ENCODE measurements at places on chromosomes 12 and 14.
A peak's percentile ranks its signal among the peaks of the same experiment; 100 is the strongest.

DNA sequence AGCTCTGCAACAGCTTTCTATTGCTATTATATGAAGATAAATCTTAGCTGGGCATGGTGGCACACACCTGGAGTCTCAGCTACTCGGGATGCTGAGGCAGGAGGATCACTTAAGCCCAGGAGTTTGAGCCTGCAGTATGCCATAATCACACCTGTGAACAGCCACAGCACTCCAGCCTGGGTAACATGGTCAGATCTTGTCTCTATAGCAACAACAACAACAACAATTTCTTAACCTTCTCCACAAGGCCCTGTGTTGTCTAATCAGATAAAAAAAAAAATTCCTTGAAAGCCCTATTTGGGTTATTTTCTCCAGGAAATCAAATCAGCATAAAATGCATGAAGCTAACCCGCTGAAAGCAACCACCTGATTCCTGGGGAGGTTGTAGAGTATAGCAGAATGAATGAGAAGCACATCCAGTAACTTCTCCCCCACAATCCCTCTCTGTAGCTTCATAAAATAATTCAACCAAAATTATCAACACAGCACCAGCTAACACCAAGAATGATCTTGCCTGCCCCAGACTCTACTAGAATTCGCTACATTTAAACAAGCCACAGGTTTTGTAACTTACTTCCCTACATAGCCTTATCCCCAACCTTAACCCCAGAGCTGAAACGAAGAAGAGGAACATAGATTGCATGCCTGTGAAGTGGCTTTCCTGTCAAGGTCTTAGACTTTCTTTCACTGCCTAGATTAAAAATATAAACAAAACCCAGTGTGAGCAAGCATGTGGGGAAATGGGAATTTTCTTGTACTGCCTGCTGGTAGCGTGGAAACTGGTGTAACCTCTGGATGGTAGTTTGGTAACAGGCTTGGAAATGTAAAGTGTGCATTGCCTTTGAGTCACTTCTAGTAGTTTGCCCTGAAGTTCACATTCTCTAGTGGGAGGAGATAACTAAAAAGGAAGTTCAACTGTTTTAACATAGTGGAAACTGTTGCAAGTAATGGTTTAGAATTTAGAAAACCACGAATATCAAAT is 6.0 kb upstream of the STK38L start:
- DNase-seq, result no peak

- peak; percentile 33 for DNase-seq
Observed at GRCh38 chr12:46788072-46788887, 37.5 kb downstream of the SLC38A4 start.

- DNase-seq, result no peak
Observed at GRCh38 chr14:92847749-92848148, 53.6 kb downstream of the GOLGA5 start.

- DNase-seq, result no peak
Observed at GRCh38 chr12:23356927-23357708, 592.4 kb downstream of the SOX5 start.

- no peak for DNase-seq
Observed at GRCh38 chr12:124277394-124278241, 17.3 kb upstream of the RFLNA start.

DNA sequence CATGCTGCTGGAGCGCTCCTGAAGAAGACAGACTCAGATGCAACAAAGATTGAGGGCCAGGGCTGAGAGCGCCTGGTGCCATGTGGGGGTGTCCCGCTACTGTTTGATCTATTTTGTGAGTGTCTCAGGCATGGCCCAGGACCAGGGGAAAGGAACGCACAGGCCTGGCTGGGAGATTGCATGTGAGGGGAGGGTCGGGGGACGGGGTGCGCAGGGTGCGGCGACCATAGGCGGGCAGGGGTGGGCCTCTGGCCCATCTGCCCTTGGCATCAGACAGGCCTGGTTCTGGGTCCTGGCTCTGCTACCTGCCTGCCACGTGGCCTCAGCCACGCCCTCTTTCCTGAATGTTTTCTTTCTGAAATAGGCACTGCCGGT is 47.5 kb downstream of the BEGAIN start:
- no peak for DNase-seq

- DNase-seq, result no peak
Observed at GRCh38 chr12:130164216-130164542, 1.9 kb downstream of the FZD10 start.

DNA sequence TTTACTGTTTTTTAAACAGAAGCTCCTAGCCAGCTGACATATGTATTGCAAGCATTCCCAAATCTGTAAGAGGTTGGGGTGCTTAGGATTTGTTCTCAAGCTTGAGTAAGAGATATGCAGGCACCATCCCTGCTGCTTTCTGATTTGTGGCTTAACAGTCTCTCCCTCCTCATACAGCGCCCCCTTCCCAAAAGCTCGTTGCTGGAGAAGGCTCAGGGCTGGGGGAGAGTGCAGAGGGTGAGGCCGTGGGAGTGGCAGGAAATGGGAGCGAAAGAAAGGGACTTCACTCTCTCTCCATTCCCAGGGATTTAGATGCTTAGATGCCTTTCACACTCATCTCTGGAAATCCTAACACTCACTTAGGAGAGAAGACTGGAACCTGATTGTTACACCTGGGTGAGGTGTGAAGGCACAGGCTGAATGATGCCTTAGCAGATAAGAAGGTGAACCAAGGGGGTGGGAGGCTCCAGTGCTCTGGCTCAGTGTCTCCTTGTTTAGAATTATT is 172.0 kb downstream of the C12orf75 start:
- no peak for DNase-seq

- no peak for DNase-seq
Observed at GRCh38 chr12:124554429-124555029, 12.9 kb downstream of the NCOR2 start.

- DNase-seq, result peak; percentile 42
Observed at GRCh38 chr14:22886500-22887259, 3.7 kb downstream of the REM2 start.

- no peak for DNase-seq
Observed at GRCh38 chr14:94401083-94401482, 12.7 kb upstream of the SERPINA1 start.

- DNase-seq, result no peak
Observed at GRCh38 chr14:95577067-95577800, 42.4 kb downstream of the GLRX5 start.

DNA sequence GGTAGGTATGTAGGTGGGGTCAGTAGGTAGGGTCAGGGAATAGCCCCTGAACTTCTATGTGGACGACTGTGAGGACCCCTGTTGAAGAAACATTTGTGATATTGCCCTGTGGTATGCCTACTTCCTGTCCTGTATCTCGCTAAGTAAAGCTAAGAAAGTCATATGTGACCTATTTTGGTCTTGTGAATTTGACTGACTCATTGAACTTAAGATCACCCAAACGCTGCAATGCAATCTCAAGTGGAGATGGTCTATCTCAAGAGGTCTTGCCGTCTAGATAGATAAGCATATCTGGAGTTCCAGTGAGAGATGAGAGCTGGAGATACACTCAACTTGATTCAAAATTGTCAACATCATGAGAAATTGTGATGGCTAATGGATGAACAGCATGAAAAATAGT is 73.8 kb downstream of the TRAFD1 start:
- no peak for DNase-seq

DNA sequence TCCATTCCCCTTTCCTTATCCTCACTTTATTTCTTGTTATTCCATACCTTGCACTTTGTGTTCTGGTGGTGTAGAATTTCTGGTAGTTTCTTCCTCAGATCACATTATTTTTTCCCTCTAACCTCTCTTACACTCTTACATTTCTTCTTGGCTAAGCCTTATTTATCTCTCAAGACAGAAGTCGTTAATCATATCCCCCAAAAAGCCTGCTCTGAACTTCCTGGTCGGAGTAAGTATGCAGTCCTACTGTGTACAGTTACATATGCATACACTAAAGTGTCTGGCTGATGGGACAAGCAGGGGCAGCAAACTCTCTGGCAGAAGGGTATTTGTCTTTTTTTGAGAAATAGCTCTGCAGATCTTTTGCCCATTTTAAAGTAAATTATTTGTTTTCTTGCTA is 33.1 kb upstream of the USP15 start:
- DNase-seq, result no peak

GRCh38 chr12:67073336-67073735 is 195.8 kb upstream of the CAND1 start:
- no peak for DNase-seq

DNA sequence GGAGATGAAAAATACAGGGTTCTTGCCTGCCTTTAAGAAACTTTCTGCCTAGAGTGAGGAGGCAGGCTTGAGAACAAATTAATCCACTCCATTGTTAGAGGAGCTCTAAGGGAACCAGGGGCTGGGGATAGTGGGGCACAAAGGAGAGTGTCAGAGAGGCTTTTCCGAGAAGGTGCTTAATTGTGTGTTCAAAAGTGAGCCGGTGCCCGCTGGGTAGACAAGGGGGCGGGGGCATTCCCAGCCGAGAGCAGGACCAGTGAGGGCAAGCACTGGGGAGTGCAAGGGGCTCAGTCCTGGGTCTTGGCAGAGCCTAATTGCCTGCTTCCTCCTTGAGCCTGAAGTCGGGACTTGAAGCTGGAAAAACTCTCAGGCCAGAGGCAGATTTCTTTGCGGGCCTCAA is 377.4 kb downstream of the ETNK1 start:
- DNase-seq, result no peak

DNA sequence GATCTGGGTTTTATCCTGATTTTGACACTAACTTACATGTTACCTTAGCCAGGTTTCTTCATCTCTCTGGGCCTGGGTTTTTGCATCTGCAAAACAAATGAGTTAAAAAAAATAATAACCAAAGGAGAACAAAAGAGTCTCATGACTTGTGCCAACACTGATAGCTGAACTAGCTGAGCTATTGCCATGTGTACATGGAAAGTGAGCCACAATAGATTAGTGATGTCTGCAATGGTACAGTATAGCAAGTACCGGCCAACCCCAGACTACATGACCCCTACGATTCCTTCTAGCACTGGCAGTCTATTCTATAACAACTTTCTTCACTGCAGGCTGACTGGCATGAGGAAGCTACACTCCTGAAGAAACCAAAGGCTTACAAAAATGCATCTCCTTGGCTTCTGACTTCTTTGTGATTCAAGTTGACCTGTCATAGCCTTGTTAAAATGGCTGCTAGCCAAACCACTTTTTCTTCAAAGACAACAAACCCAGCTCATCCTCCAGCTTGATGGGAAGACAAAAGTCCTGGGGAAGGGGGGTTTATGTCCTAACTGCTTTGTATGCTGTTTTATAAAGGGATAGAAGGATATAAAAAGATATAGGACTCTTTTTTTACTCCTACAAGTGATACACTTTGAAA is 123.7 kb downstream of the DAD1 start:
- peak; percentile 56 for DNase-seq

DNA sequence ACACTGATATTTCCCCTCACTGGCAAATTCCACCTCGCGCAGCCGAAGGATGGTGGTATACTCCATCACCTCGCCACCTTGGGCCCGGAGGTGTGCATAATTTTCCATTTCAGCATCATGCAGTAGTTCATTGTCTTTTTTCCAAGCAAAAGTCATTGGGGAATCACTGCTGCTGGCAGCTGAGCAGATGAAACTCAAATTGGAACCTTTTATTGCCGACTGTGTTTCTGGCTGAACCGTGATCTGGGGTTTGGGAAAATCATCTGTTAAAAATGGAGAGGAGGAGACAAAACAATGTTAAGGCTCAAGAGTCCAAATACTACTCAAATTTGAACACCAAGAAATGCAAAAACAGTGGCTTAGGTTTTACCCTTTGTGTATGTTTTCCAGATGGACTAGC is 39.7 kb downstream of the LRIG3 start:
- no peak for DNase-seq

GRCh38 chr14:30822080-30822571 is 52.2 kb upstream of the COCH start:
- no peak for DNase-seq

- no peak for DNase-seq
Observed at GRCh38 chr14:85881935-85882334, 352.0 kb downstream of the FLRT2 start.

DNA sequence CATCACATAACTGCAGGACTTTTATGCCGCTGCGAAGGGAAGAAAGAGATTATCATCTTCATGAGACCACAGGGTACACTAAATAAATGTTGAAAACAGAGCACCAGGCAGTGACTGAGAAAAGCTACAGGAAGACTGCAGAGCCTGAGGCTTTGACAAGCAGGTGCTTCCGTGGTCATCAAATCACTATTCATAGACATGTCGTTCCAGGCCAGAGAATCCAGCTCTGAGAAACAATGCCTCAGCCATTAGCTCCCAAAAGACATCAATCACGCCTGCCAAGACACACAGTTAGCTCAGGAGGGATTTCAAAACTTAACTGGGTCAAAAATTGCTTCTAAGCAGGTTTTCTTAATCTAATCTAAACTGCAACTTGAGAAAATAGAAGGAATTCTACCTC is 47.2 kb upstream of the GARIN6 start:
- DNase-seq, result no peak

DNA sequence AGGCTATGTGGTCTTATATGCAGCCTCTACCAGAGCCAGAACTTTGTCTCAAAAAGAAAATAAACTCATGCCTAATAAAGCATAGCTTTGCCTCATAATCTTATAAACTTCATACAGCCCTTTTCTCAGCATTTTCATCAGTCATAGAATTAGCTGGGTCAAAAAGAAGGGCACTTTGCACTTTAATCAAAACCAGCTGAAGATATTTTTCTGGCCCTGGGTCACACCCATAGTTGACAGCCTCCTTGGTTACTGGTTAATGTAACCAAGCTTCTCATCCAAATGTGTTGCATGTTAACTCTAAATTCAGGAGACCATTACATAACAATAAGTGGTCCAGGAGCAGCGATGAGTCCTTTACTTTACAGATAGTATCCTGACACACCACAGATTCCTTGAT is 558.2 kb downstream of the FLRT2 start:
- no peak for DNase-seq

- DNase-seq, result no peak
Observed at GRCh38 chr14:38278035-38278434, 22.1 kb upstream of the CLEC14A start.

GRCh38 chr12:89826468-89826867 is 117.8 kb upstream of the ATP2B1 start:
- DNase-seq, result no peak

DNA sequence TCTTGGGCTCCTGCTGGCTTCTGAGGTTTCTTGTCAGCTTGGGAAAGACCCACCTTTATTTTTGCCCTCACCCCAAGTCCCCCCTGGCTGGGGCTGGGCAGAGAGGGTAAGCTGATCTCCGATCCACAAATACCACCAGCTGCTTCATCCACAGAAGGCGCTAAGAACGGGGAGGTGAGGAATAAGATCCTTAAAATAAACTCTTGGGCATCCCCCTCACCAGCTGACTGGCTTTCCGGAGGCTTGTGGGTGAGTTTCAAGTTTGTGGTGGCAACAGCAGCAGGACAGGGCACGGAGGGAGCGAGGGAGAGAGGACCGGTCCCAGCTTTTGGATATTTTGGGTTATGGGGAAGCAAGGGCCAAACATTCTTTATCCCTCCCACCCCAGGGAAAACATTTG is 20.8 kb upstream of the HSPB8 start:
- no peak for DNase-seq

DNA sequence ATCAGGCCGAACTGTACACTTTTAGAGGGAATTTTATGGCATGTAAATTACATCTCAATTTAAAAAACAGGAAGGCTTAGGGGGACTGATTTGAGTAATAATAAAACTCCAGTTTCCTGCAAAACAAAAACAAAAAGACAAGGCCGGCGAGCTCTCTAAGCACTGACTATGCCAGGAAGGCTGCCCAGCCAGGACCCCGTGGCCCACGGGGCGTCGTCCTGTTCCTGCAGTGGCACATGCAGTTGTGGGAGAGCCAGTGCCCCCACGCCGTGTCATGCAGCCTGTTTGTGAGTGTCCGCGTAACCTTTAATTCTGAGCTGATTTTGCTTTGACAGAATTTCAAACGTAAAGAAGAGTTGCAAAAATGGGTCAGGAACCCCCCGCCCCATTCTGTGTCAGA is 10.5 kb downstream of the XRCC3 start:
- DNase-seq, result no peak

GRCh38 chr14:89394972-89395371 is 22.1 kb downstream of the FOXN3 start:
- no peak for DNase-seq
